Epithelial cell of proximal tubule (primary cell): ENCODE measurements at places on chromosomes 5 and 9.

DNA sequence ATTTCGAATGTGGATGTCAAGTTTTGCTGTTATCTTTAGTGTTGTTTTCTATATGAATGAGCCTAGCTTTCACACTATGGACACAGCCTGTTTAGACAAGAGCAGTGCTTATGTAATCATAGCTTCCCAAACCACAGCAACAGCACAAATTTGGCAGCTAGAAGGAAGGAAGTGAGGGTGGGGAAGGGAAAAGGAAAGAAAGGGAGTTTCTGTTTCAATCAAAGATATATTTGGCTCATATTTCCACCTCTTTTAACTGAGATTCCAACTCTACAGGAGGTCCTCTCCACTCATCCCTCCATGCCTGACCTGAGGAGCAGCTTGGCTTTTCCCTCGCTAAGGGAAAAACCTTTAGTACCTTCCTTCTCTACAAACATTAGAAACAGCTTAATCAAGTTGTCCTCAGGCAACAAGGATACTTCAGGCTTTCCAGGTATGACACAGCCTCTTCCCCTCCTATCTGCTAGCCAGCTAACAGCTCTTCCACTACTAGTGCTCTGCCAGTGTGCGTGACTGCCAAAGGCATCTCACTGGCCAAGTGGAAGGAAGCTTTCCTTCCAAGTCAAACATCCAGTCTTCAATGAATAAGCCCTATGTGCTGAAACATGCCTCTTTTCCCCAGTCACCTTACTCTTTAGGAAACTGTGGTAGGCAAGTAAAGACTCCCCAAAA, 268.6 kb upstream of the PTGER4 start:
- no peak for DNase-seq

- no peak for DNase-seq
Measured at GRCh38 chr5:78719504-78720219, 71.1 kb upstream of the LHFPL2 start.

DNA sequence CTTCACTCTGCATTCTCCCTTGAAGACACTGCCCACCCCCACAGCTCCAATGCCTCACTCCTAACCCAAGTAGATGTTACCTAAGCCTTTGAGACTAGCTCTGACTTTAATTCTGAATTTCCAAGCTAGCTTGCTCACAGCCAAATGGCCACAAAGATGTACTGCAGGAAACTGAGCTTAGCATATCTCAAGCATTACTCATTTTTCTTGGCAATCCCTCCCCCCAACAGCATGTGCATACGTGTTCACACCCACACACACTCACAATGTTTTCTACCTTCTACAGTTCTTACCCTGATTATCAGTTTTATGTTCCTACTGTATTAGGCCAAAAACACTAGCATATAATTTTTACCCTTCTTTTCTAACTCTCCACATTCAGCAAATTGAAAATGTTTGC, 13.7 kb upstream of the GRIA1 start:
- DNase-seq = peak; percentile 73

DNA sequence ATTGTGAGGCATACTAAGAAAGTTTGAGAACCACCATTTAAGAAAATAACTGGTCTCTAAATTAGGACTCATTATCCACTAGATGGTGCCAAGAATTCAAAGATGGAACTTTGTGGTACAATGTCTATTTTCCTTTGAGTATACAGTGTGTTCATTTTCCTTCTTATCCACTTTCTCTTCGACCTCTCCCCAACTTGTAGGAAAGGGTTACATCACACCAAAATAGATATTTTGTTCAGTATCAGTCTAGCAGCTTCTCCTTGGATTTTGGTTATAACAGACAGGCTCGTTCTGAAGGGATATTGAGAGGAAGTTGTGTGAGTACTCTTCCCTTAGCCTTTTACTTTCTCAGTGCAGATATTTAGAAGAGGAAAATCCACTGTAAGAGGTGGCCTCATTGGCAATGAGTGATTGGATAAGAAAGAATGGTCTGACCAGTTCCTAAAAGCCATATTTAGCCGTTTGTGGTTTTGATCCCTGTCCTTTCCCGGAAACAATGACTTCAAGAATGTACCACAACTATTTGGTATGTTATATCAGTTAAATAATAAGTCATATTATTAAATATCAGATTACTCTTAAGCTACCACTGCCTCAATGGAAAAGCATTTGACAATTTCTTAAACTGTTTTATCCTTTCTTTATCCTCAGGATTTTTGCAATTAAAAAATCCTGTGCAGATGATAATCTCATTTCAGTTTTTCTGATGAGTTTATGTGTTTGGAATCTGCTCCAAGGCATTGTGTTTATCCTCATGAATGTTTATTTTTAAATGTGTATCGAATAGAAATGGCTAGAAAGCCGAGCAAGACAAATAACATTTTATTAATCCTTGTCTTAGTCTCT, 69.0 kb upstream of the GRAMD2B start:
- peak; percentile 73 for DNase-seq

- no peak for DNase-seq
Measured at GRCh38 chr9:87554171-87554910, 56.7 kb downstream of the DAPK1 start.

GRCh38 chr9:469672-470551, 255.2 kb downstream of the DOCK8 start:
- DNase-seq = no peak

DNA sequence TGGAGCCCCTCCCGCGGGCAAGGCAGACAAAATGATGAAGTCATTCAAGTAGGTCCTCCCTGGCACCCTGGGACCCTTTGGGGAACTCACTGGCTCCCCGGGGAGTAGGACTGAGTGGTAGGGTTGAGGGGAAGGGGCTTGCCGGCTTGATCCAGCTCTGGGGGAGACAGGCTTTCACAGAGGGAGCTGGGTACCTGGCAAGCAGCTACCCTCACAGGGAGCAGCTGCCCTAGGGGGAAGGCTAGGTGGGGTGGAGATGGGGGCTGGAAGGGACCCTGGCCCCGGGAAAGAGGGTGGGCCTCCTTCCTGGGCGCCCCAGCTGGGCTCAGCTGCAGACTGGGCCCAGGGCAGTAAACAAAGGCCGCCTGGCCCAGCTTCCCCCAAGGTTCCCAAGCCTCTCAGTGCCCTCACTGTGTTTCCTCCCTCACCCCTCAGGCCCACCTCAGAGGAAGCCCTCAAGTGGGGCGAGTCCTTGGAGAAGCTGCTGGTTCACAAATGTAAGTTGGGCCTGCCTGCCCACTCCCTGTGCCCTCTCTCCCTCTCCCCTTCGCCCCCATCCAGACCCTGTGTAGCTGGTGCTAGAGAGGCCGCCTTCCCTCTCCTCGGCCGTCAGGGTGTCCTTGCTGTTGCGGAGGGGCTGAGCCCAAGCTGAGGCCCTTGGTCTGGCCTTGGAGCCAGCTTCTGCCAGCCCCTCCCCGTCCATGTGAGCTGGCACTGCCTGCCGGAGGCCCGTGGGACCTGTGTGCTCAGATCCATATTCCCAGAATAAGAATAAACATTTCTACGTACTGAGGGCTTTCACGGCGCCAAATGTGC, 131.2 kb downstream of the RGS3 start:
- no peak for DNase-seq

DNA sequence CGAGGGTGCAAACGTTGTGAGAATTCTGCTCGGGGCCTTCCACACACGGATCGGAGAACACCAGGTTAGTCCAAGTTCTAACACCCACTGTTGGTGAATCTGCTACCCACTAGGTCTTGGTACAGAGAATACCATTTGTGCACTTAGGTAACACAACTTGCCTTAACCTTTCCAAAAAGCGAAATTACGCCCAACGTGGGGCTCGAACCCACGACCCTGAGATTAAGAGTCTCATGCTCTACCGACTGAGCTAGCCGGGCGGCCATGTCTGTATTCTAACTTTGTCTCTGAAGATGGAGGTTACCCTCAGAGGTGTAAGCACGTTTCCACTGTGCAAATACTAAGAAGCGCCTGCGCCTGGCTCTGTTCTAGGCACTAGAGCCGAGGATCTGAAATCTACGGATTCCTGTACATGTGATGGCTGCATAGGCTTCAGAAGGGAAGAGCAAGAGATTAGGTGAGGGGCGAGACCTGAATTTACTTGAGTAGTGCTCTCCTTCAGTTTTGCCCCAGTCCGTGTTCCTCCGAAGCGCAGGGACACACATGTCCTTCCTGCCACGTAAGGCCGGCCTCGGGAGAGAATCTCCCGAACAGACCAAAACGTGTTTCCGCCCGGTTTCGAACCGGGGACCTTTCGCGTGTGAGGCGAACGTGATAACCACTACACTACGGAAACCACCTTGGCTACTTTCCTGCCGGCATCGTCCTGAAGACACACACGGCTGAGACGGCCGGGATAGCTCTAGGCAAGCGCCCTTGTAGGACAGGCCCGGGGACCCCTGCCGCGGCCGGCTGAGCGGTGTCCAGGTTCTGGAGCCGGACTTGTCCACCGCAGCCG, 1.1 kb upstream of the TRIM41 start:
- peak; percentile 61 for DNase-seq

- DNase-seq = no peak
Measured at GRCh38 chr5:141691286-141691866, 9.3 kb upstream of the ARAP3 start.

- DNase-seq = no peak
Measured at GRCh38 chr5:151477101-151477500, 29.7 kb downstream of the SLC36A1 start.

- peak; percentile 83 for DNase-seq
Measured at GRCh38 chr5:35047785-35048404, at the start of gene AGXT2. AGXT2 (minus strand) TSS chr5:35047949; CDS start chr5:35047892, 57 bp downstream.

GRCh38 chr5:174419540-174420132, 304.7 kb upstream of the MSX2 start:
- DNase-seq = peak; percentile 43

GRCh38 chr5:157540707-157541446, 34.7 kb downstream of the ADAM19 start:
- DNase-seq = no peak

DNA sequence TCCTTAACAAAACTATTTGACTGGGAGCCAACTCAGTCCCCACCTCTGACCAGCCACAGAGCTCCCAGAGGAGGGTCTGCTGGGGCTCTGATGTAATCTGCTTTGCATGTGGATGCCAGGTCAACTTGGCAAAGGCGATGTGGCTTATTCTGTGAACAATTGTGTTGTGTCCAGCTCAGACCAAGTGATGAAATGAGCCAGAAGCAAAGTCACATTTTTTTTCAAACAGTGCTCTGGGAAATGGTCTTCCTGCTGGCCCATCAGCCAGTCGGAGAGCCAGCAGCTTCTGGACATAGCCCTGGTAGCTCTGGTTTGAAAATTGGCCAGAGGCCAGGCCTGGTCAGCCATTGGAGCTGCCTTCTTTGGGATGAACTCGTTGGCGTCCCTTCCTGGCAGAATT, 86.5 kb downstream of the ANGPTL2 start:
- DNase-seq = no peak

DNA sequence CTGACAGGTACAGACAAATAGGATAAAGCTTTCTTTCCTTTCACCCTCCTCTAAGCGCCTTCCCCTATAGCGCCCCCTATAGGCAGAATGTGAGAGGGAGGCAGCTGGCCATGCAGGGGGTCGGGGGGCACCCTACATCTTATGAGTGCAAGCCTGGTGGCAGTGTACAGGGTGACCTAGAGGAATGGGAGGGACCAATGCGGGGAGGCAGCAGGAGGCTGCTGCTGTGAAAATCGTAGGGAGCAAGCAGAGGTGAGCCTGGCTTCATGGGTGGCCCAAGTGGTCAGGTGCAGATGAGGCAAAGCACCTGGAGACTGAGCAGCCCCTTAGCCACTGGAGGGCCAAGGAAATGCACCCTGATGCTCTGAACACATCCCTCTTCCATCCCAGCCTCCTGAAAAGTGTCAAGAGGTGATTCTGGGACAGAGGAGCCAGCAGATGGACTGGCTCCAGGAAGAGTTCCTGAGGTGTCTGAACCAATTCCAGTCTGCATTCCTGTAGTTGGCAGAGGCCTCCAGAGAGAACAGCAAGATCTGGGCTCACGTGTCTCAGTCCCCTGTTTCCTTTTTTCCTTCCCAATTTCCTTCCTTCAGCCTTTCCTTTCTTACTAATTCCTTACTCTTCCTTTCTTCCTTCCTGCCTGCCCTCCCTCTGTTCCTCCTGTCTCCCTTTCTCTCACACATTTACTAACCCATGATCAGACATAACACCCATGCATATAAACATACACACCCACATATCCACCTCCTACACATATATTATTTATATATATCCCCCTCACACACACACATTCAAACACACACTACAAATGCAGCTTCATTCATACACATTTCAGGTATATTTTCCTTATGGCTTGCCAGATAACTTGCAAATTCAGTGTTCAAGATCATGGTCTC, 32.8 kb upstream of the GALNT10 start:
- DNase-seq = no peak

DNA sequence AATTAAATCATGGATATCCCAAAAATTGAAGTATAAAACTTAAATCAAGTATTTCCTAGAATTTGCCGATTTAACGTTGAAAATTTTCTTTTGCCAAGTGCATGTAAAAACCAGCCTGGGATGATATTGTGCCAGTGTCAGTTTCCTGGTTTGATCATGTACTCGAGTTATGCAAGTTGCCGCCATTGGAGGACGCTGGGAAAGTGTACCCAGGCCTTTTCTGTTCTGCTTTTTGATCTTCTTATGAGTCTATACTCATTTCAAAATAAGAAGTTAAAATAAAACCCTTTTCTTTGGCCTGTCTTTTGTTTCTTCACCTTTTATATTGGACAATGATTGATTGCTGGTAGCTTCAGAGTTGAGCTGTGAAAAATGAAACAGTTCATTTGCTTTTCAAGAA, 93.1 kb upstream of the NFIL3 start:
- no peak for DNase-seq

- DNase-seq = no peak
Measured at GRCh38 chr9:6930827-6931226, 173.1 kb downstream of the KDM4C start.

GRCh38 chr5:174327317-174327864, 281.9 kb downstream of the NSG2 start:
- DNase-seq = no peak

- DNase-seq = no peak
Measured at GRCh38 chr5:7686794-7687193, 164.1 kb downstream of the CFAP90 start.

GRCh38 chr9:113522858-113523257, 59.3 kb downstream of the RGS3 start:
- no peak for DNase-seq

GRCh38 chr5:135232958-135233357, 166.1 kb downstream of the MACROH2A1 start:
- DNase-seq = no peak

DNA sequence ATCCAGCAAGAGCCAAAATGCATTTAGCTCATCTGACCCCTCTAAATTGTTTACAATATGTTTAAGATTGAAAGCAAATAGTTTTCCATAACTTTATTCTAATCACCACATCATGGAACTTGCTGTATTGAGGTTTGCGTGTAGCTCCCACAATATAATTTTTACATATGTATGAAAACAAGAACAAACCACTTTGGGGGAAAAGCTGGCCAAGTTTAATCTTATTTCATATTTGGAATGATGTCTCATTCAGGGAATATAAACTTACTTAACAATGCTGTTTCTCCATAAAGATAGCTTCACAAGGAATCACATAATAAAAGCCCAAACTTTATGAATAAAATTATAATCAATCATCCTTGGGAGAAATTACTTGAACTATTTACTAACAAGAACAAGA, 194.6 kb upstream of the PCSK5 start:
- DNase-seq = no peak

- no peak for DNase-seq
Measured at GRCh38 chr5:151722546-151722945, 35.8 kb upstream of the SPARC start.
